ENCODE measurements at places on chromosomes 2 and 18.

DNA sequence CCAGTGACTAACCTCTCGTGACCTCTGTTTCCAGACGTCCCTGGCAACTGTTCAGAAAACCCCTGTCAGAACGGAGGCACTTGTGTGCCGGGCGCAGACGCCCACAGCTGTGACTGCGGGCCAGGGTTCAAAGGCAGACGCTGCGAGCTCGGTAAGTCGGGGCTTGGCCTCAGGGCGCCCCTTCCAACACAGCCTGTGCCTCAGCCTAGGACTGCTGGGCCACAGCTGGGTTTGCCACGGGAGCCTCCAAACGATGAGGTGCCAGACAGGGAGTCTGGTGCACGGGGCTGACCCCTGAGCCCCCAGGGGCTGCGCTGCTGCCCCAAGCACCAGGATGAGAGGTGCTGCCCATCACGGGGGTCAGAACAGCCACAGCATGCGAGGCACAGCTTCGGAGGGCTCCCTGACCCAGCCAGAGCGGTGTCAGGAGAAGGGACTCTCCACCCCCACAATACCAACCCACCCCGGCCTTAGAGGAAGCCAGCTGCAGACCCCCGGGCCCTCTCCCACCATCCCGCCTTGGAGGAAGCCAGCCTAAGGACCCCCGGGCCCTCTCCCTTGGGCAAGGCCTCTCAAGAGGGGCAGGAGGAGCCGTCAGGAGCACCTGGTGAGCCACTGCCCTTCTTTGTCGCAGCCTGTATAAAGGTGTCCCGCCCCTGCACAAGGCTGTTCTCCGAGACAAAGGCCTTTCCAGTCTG lies 20.3 kb downstream of the MTERF4 start:
- DNase-seq = no peak

DNA sequence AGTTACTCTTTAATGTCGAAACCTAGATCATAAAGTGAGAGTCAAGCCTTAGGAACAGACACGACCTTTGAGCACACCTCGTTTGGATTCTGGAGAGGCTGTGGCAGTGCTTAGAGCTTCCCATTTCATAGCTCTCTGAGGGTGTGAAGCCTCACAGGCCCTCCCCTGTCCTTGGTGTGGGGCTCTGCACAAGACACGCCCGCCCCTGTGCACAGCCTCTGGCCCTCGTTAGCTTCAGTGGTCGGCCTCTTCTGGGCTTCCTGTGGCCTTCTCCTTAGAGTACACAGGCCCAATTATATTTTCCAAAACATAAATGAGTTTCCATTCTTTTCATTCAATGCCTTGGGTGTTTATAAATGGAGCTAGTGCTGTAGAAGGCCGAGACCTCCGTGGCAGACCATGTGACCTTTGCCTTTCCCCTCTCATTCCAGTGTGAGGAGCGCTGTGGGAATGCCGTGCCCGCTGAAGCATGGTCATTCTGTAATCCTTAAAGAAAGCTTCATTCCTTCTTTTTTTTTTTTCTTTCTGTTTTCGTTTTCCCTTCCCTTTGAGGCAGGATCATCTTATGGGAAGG lies 208.6 kb downstream of the DCDC2C start:
- no peak for DNase-seq

GRCh38 chr2:171529914-171530313 lies 7.6 kb downstream of the CYBRD1 start:
- peak; percentile 42 for DNase-seq

- no peak for DNase-seq
Measured at GRCh38 chr2:199955007-199955338, 318 bp downstream of the TYW5 start.

DNA sequence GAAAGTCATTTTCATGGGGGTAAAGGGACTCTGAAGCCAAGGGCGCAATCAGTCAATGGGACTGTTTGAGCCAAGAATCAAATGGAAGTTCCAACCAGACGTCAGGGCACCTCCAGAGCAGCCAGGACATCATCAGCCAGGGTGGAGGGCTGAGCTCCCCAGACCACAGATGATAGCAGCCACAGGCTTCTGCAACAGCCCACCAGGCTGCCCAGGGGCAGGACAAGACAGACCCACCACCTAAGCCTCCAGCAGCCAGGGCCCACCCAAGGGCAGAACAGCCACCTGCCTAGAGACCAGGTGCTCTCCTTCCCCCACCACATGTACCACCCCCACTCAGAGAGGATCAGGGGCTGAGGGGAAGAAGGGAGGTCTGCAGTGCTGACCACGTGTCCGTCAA lies 53.8 kb upstream of the SLC66A3 start:
- DNase-seq = no peak

DNA sequence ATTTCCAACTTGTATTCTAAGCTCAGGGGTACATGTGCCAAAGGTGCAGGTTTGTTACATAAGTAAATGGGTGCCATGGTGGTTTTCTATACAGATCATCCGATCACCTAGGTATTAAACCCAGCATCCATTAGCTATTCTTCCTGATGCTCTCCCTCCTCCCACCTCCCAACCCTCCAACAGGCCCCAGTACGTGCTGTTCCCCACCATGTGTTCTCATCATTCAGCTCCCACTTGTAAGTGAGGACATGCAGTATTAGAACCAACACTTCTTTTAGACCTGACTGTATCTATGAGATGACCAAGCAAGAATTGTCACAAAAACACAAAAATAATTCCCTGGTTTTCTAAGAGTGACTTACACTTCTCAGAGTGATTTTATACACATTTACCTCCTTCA lies 83.0 kb downstream of the VIT start:
- no peak for DNase-seq

GRCh38 chr2:68813596-68813995 lies 57.6 kb downstream of the BMP10 start:
- DNase-seq = no peak

- no peak for DNase-seq
Measured at GRCh38 chr2:60148716-60149115, 404.7 kb downstream of the BCL11A start.

DNA sequence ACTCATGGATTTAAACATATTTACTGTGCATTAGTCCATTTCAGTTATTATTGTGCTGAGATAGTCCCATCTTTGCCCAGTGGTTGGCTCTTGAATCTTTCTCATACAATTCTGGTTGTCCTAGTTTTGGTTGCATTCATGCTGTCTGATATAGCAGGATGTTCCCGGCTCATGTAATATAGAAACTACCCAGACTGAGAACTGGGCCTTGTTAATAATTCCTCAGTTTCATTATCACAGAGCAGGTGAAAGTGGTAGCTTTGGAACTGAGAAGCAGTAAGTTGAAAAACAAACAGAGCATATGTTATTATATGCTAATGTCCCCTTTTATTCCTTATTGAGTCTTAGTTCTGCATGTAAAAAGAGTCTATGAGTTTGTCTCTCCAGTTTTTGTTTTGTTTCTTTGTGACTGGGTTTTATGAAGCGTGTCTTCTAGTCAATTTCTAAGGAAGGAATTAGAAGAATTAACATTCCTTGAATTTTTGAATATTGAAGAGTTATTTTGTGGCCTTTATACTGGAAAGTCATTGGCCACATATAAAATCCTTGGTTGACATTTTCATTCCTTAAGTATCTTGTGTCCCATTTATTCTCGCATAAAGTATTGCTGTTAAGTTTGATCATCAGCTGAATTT lies 43.3 kb downstream of the EIF5B start:
- no peak for DNase-seq

GRCh38 chr2:201203916-201204654 lies 21.1 kb downstream of the CASP10 start:
- no peak for DNase-seq

GRCh38 chr2:173048522-173048896 lies 27.1 kb upstream of the MAP3K20 start:
- DNase-seq = no peak

- no peak for DNase-seq
Measured at GRCh38 chr18:46295416-46295815, 191.2 kb downstream of the HAUS1 start.

GRCh38 chr2:230715201-230715600 lies 2.6 kb downstream of the CAB39 start:
- DNase-seq = no peak

GRCh38 chr18:45014047-45014501 lies 333.4 kb downstream of the SETBP1 start:
- DNase-seq = no peak

GRCh38 chr18:7291046-7291445 lies 60.2 kb downstream of the LRRC30 start:
- no peak for DNase-seq

DNA sequence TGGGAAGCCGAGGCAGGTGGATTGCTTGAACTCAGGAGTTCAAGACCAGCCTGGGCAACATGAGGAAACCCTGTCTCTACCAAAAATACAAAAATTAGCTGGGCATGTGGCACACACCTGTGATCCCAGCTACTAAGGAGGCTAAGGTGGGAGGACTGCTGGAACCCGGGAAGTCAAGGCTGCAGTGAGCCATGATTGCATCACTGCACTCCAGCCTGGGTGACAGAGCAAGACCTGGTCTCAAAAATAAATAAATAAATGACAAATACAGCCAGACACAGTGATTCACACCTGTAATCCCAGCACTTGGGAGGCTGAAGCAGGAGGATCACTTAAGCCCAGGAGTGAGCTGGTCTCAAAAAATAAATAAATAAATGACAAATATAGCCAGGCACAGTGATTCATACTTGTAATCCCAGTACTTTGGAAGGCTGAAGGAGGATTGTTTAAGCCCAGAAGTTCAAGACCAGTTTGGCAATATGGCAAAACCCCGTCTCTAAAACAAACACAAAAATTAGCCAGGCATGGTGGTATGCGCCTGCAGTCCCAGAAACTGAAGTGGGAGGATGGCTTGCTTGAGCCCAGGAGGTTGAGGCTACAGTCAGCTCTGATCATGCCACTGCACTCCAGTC lies 6.2 kb downstream of the KANSL3 start:
- DNase-seq = no peak

DNA sequence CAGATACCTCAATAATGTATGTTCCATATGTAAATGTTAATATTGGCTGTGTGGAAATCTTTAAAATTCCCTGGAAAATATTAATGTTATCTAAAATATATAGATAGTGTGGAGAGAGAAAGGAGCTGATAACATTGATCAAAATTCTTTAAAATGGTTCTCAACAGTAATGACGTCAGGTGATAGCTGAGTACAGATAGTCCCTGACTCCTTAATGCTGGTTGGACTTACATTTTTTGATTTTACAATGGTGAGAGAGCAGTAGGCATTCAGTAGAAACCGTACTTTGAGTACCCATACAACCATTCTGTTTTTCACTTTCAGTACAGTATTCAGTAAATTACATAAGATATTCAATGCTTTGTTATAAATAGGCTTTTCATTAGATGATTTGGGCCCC lies 146.6 kb downstream of the GALNT3 start:
- DNase-seq = no peak

DNA sequence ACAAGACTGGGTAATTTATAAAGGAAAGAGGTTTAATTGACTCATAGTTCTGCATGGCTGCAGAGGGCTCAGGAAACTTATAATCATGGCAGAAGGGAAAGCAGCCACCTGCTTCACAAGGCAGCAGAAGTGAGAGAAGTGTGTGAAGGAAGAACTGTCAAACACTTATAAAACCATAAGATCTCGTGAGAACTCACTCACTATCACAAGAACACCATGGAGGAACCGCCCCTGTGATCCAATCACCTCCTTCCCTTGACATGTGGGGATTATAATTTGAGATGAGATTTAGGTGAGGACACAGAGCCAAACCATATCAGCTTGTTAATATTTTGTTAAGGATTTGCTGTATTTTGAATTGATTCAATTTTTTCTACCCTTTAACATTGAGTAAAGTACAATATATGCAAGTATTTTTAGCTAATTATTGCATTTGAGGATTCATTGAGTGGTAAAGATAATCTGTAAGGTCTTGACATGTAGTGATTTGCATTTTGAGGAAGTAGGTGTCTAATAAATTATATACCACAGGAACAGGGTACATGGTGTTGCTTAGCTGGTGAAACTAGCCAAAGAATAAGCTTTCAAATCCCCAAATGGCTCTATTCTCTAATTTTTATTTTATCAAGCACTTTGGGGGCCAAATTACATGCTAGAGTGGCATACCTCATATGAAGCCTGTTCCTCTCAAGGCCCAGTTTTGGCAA lies 3.9 kb upstream of the C2orf69 start:
- no peak for DNase-seq

GRCh38 chr2:12534646-12535263 lies 182.0 kb upstream of the TRIB2 start:
- no peak for DNase-seq

- no peak for DNase-seq
Measured at GRCh38 chr2:238893349-238894000, 45.6 kb downstream of the TWIST2 start.

Data from stimulated activated CD4-positive, alpha-beta T cell treated with anti-CD3 and anti-CD28 coated beads, Interleukin-15, amount 100 ng/mL, for 24 hours (primary cell).